ENCODE measurements at places on chromosomes 6 and 20.
A peak's percentile ranks its signal among the peaks of the same experiment; 100 is the strongest.

- no peak for DNase-seq
Measured at GRCh38 chr6:35170166-35170565, 29.0 kb upstream of the TCP11 start.

GRCh38 chr20:8133851-8134451 lies 1.9 kb downstream of the PLCB1 start:
- DNase-seq: no peak

GRCh38 chr20:34892671-34893070 lies 16.3 kb downstream of the ACSS2 start:
- DNase-seq: no peak

- DNase-seq: no peak
Measured at GRCh38 chr6:5813625-5814027, 193.1 kb downstream of the NRN1 start.

DNA sequence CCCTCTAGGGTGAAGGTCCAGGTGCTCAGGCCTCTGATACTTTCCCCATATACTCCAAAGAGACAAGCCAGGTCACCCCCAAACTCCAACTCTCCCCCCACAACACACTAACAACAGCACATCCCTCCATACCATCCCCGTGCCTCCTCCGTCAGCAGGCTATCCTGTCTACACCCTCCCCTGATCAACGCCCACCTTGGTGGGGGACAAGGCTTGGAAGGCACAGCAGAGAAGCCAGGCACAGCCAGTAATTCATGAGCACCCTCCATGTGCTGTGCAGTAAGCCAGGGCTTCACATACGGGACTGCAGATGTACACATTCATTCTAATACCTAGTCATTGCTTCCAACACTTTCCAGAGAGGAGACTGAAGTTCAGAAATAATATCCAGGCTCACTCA lies 57.6 kb downstream of the TRERF1 start:
- DNase-seq: no peak

DNA sequence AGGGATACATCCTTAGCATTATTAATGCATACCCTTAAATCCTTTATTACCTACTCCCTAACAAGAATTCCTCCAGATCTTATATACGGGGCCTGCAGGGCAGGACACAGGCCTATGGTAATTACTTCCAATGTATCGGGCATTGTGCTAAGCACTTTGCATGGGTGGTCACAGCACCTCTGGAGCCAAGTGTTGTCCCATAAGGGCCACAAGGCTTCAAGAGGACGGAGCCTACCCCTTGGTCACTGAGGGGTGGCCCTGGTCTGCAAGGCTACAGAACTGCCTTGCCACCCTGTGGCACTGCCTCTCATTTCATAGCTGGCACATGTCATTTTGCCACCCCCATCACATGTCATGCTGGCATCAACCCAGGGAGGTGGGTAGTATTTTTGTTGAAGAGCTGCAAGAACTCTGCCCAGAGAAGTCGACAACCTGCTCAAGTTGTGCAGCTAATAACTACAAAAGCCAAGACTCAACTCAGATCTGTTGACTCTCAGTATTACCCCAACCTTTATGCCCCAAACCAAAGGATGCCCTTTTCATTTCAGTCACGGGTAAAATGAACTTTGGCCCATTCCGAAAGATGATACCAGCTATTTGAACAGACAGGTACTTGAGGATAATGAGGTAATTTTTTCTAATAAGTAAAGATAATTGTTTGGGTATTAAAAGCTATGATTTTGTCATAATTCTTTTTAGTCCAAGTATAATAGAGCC lies 144.1 kb upstream of the AKAP12 start:
- no peak for DNase-seq

GRCh38 chr6:46029602-46030001 lies 13.9 kb upstream of the CLIC5 start:
- no peak for DNase-seq

- no peak for DNase-seq
Measured at GRCh38 chr20:62118113-62119043, 3.9 kb upstream of the LSM14B start.

DNA sequence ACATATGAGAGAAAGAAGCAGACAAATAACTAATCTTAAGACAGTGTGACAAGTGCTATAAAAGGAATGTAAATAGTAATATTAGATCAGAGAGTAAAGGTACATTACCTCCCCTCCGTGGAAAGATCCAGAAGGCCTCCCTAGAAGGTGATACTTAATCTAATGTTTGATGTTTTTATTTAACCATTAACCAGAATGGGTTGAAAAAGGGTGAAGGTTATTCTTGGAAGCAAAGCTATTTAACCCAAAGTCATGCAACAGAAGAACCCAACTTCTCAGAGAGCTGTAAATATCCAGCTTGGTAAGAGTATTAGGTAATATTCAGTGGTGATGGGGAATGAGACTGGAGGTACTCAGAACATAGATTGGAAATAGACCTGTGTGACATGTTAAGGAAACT lies 68.0 kb upstream of the HIVEP1 start:
- no peak for DNase-seq

DNA sequence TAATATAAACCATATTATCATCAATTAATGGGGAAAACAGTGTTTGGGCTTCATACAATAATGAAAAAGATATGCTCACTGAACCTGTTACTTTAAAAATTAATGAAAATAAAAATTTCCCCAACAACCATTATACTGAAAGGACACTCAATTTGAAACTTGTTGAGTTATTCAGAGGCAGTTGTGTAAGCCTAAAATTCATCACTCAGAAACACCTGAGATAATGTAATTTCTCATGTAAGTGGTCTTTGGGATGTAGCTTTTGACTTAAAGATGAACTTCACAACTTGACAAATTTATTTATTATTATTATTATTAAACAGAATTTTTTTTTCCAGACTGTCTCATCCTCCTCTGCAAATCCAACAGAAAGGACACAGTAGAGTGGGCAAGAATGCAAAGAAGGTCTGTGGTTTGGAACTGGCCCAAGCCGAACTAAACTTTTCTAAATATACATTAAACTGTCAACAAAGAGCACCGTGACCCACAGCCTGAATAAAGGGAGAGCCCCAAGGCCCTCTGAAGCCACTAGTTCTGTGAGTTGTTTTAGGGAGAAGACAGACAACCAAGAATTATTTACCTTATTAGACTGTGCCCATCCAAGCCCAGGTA lies 32.2 kb upstream of the HEY2 start:
- DNase-seq: no peak

GRCh38 chr20:43658723-43659419 lies 8.0 kb upstream of the MYBL2 start:
- no peak for DNase-seq

GRCh38 chr6:36968266-36968977 lies 13.9 kb downstream of the PI16 start:
- DNase-seq: no peak

DNA sequence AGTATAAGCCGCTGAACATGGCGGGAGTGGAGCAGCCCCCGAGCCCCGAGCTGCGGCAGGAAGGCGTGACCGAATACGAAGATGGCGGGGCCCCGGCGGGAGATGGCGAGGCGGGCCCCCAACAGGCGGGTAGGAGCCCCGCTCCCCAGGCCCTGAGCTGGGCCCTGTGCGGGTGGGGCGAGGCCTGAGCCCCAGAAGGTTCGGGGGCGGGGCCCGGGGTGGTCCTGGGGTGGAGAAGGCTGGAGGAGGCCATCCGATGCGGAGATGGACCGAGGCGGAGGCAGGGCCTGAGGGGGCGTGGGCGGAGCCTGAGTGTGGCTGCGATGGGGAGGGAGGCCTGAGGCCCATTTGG lies 7.1 kb downstream of the L3MBTL1 start:
- no peak for DNase-seq

DNA sequence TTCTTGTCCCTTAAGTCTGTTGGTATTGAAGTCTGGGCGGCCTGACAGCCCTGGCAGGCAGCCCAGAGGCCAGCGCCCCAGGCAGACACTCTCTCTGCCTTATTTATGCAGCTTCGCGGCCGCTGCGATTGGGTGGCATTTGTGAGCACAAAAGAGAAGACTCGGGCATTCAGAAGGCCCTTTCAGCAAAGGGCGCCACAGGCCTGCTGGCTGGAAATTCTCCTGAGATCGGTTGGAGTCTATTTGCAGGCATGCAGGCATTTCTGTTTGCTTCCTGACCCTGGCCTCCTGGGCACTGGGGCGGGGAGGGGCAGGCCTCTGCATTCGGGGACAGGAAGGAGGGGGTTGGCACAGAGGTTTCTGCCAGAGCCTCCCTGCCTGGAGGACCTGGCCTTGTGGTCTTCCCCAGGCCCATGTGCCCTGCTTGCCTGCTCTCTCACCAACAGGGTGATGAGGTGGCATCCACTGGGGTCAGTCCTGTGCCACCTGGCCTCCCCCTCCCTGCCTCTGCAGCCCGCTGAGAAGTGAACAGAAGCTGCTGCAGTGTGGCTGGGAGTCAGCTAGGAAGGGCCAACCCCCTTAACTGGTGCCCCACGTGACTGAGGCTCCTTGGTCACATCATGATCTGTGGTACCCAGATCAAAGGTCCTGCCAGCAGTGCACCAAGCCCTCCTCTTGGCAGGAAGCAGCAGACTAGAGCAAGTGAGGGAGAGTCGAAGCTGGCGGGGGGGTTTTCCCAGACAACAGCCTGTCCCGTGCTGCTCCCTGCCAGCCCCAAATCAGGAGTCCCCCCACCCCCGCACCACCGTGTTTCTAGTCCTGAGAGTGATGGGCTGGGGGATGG lies 16.6 kb upstream of the CCDC167 start:
- no peak for DNase-seq

DNA sequence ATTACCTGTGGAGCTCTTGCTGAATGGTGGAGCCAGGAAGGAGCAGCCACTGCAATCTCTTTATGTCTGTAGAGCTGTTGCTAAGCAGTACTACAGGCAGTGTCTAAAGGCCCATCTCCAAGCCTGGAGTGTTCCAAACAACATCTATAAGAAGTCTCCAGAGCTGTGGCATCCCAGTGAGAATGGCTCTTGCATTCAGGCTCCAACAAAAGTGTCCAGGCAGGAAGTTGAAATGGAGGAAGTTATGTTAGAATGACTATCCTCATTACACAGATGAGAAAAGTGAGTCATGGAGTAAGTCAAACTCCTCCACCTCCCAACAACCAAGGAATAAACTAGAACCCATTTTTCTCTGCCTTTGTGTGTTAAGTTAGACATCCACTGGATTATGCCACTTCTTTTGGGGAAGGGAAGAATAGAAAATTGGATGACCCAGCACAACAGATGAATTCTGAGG lies 288.5 kb upstream of the STXBP5 start:
- no peak for DNase-seq

DNA sequence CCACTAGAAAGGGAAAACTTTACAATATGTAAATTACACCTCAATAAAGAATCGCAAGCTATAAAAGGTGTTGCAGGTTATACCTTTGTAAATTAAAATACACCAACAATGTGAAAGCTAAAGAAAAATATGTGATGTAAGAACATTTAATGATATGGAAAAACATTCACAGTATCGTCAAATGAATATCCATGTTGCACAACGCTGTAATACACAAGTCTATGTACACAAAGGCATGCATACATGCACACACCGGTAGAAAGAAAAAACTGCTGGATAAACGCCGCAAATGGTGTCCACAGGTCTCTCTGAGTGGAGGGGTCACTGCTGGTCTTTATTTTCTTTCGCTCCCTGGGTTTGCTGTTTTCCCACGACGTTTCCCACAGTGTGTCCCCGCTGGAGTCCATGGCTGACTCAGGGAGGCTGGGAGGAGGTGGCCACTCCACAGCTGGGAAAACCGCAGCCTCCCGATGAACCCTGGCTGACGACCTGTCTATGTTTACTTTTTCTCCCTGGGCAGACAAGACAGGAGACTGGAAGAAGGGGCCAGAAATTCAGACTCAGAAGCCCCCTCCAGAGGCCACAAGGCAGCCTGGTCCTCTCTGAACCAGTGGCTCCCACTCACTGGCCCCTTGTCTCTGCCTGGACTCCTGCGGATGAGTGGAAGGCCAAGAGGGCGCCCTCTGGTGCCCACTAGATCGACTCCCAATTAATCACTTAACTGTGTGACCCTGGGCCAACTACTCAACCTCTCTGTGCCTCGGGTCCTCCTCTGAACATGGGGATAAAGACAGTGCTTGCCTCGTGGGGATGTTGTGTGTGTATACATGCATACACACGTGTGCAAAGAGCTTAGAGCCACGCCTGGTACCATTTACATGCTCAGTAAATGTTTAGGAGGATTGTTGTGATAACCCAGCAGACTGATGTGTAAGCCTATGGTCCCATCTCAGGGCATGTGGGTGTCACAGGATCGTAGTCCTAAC lies 12.8 kb upstream of the BPI start:
- DNase-seq: peak; percentile 61

DNA sequence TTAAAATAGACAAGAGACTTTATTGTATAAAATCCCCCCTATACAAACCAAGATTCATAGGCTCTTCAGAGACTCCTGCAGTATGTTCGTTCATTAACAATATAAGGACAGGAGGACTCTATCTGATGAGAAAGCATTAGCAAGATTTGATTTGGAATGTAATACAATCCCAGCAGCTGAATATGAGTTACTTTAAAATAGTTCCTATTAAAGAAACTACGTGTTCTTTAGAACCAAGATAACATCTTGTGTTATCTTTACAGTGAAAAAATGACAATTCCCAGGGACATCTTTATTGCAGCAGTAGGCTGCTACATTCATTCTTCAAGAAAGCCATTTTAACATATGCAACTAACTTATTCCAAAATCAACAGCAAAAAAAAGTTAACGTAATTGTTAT lies 1360.1 kb upstream of the GJE1 start:
- DNase-seq: no peak

- no peak for DNase-seq
Measured at GRCh38 chr20:23396950-23397627, 24.2 kb downstream of the NAPB start.

- no peak for DNase-seq
Measured at GRCh38 chr20:3011752-3012151, 31.7 kb upstream of the GNRH2 start.

DNA sequence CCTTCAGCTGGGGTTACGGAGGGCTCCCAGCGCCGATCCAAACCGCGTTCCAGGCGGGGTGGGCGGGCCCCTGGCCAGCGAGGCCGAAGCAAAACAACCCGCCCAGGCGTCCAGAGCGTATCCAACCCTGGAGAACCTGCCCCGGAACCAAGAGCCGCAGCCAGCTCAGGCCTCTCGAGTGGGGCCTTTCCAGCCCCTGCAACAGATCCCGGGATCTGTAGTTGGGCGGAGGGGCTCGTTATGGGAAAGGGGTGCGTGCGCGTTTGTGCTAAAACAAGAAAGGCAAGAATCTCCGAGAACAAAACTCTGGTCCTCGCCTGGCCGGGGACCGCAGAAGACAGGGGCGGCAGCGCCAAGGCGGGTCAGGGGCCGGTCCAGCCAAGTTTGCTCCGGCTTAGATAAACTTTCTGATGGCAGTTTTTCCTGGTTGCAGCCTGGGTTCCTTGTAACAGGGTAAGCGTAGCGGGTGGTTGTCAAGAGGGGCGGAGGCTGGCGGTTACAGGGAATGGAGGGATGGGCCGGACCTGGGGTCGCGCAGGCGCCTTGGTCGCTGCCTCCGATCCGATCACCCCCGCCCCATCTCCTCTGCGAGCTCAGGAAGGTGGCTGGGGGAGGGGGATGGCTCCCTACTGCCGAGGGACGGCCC lies 448 bp upstream of the RIN2 start:
- DNase-seq: peak; percentile 79

- DNase-seq: no peak
Measured at GRCh38 chr6:37739618-37740017, 41.9 kb upstream of the MDGA1 start.

- no peak for DNase-seq
Measured at GRCh38 chr20:15742627-15743026, 830.6 kb downstream of the KIF16B start.

GRCh38 chr6:133594652-133595110 lies 294.2 kb upstream of the TCF21 start:
- DNase-seq: no peak

GRCh38 chr6:41652866-41653652 lies 14.8 kb downstream of the MDFI start:
- DNase-seq: no peak

Measured in AG04450 (cell line).